ENCODE measurements at places on chromosomes 7 and 10.

DNA sequence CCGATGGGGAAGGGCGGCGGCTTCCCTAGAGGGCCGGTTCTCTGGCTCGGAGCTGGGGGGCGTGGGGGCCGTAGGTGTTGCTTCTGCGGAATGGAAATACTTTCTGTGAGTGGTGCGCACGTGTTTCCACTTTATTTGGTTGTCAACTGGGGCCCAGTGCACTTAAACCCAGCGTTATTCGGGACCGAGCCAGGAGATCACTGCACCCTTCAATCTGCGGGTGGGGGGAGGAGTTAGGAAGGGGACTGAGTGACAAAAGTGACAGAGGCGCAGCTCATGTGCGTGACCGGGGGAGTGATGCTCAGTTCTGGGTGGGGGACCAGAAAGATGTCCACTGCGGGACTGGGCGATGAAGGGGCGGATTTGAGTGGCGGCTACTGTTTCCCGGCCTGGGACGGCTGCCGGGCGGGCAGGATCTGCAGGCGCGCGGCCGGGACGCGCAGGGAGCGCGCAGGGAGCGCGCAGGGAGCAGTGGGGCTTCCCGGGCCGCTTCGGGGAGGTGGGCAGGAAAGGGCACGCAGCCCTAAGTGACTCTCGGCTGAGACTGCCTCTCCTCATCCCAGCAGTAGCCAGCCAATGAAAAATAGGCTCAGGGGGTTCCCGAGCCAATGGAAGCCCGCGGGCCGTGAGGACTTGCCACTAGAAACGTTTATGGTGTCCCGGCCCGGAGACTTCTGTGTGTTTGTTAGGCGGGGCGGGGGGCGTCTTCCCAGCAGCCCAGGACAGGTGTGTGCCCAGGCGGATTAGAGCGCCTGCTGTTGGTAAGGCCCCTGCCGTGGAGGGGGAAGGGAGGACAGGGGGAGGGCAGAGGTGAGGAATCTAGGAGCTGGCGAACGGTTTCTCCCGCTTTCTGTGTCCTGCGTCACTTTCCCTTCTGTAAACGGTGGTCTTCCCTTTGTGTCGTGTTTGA, 54.3 kb upstream of the KDM7A start:
- peak; percentile 62 for DNase-seq

DNA sequence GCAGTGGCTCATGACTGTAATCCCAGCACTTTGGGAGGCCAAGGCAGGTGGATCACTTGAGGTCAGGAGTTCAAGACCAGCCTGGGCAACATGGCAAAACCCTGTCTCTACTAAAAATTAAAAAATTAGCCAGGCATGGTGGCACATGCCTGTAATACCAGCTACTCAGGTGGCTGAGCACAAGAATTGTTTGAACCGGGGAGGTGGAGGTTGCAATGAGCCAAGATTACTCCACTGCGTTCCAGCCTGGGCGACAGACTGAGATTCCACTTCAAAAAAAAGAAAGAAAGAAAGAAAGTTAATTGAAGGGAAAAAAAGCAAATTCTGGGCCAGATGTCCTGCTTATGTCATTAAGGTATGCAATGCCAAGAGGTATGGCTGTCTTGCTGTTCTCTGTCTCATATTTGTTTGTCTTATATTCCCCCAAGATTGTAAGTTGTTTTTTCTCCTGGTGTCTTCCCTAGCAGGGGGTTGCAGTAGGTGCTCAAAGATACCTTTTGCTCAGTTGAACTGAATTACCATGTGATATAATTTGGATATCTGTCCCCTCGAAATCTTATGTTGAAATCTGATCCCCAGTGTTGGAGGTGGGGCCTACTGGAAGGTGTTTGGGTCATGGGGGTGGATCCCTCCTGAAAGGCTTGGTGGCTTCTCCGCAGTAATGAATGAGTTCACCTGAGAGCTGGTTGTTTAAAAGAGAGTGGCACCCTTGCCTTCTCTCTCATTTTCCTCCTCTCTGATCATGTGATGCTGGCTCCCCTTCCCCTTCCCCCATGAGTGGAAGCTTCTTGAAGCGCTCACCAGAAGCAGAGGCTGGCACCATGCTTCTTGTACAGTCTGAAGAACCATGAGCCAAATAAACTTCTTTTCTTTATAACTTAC, 60.9 kb downstream of the MYOF start:
- DNase-seq: no peak

- DNase-seq: no peak
Measured at GRCh38 chr10:43524434-43525247, 49.8 kb downstream of the ZNF239 start.

GRCh38 chr10:102611514-102612087, 32.7 kb upstream of the TRIM8 start:
- DNase-seq: peak; percentile 79

DNA sequence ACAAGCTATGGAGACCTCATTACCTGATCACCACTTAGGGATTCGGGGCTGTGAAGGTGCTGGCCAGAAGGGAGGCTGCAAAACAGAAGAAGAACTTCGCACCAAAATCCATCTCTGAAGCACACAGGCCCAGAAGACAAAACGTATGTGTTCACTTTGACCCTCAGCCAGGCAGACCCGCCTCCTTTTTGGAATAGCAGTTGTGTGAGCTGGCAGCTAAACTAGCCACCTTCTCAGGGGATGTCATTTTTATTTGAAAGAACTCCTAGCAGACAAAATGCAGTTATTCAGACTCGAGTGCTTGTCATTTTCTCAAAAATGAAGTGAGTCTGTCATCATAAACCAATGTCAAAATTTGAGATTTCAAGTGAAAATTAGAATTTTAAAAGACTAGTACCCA, 71.7 kb downstream of the TNS3 start:
- no peak for DNase-seq

All from bronchial epithelial cell (primary cell).